ENCODE measurements at places on chromosomes 1 and 21.

GRCh38 chr1:44721485-44722361 lies 9.2 kb downstream of the RNU5D-1 start:
- DNase-seq = peak; percentile 51

- DNase-seq = no peak
Measured at GRCh38 chr1:32931760-32932159, 30.6 kb upstream of the TMEM54 start.

DNA sequence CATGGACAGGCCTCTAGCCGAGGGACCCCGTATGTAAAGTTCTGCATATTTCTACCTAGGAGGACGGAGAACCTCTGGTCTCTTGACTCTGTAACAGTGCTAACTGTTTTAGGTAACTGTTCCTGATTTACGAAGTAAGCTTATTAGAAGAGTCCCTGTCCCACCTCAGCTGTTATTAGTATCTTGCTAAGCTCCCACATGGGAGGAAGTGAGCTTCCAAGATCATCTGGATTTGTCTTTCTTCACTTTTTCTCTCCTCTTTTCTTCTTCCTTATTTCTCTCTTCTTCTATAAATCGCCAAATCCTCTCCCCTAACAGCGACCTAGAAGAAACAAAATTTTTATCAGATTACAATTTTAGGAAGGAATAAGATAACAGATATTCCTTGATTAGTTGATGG lies 4.4 kb downstream of the CD53 start:
- no peak for DNase-seq

GRCh38 chr21:42850866-42851391 lies 28.4 kb downstream of the WDR4 start:
- DNase-seq = no peak

DNA sequence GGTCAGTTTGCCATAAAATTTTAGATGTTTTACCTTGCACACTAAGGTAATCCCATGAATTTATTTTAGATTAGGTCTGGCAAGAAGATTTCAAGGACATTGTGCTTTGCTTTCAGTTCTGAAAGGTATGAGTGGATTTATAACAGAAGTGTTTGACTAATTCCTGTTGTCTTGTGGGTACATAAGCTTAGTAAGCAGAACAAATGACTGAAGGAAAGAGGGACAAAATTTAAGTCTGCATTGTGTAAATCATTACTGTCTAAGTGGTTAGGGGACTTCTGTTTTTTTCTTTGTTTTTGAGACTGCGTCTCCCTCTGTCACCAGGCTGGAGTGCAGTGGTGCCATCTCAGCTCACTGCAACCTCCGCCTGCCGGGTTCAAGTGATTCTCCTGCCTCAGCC lies 60.1 kb downstream of the PKN2 start:
- no peak for DNase-seq

- no peak for DNase-seq
Measured at GRCh38 chr1:3231826-3232225, 162.8 kb downstream of the PRDM16 start.

DNA sequence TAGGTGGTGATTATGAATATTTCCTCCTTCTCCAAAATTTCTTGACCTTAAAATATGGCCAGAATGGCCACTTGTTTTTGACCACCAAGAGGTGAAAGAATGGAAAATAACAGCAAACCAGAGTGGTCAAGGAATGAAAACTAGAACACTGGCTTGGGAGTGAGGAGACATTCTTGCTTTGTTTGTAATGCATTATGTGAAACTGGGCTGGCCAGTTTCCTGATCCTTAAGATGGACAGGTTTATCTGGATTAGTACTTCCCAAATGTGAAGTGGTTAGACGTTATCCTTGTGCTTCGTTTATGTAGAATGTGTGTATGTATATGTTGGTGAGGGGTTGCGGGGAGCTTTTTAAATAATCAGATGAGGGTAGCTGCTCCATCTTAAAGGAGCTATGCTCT lies 12.8 kb downstream of the PLA2G4A start:
- no peak for DNase-seq

- DNase-seq = no peak
Measured at GRCh38 chr1:63199706-63200335, 122.5 kb upstream of the FOXD3 start.

DNA sequence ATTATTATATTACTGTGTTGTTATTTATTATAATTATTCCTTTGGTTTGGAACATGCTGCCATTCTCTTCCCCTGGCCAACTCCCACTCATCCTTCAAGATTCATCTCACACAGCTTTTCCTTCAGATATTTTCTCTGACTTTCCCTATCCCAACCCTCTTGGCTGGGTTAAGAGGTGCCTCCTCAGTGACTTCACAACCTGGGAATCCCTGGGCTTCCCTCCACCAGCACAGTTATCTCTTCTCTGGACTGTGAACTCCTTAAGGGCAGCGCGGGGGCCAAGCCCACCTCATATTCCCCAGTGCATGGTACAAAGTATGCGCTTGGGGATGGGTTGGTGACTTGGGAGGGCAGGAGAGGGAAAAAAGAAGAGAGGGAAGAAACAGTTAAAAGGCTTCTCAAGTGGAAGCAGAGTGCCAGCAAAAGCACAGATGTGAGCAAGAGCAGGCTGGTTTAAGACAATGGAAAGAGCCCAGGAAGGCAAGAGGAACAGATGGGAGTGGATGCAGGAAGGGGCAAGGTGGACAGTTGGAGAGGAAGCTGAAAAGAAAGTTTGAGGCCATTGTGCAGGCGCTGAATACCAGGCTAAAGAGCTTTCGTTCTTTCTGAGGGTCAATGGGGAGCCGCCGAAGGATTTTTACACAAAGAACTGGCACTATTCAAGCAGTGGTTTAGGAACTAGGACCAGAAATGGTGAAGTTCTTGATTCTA lies 132.3 kb downstream of the BEND5 start:
- no peak for DNase-seq

DNA sequence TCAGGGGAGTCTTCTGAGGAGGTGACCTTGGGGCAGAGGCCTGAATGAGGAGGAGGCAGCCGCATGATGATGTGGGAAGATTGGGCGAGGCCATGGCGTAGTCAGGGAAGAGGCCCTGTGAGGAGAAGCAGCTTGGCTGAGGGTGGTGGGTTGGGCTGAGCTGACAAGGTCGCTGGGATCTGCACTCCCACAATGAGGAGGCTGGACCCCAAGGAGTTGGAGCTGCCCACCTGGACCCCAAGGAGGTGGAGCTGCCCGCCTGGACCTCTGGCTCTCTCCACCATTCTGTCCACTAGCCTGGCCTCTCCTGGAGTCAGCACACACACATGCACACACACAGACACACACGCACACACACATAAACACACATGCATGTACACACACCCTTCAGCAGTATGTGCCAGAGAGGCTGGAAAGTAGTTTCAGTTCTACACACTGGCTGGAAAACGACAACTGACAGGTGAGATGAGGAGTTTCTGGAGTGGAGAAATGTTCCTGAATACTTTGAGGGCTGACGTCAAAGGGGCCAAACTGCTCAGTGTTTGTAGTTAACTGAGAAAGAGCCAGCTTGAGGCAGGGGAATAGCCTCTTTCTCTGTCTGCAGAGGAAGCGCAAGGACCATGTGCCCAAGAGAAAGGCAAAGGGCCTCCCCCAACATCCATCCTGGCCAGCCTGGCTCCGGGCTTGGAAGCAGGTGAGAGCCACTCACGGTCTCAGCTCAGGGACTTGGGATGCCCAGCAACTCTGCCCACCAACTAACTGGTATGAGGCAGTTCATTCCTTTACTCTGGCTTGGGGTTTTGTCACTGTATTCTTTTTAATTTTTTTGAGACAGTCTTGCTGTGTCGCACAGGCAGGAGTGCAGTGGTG lies 7.1 kb downstream of the SMPDL3B start:
- no peak for DNase-seq

DNA sequence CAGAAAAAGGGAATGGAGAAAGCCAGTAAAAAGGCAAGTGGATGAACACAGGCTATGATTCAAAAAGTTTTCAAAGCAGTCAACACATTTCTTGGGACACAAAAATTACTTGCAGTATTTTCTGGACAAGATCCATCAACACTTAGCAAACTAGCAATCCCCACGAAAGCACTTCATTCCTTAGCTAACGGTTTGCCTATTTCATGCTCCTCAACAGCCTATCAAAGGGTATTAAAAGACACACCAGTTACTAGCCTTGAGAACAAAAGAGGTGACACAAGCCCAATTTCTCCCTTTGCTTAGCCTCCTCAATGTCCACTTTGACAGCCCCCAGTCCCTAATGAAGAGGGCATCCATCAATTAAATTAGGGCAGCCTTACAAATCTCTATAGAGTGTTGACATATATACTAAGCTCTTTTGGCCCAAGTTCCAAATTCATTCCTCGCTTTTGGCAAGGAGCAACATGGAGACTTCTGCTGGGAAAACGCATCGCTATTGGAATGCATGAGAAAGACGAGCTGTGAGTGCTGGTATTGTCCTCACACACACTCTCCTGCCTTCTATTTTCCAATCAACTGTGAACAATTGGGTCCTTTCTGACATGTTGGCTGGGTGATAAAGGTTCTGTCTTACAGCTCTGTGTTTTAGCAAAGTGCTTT lies 180.0 kb downstream of the TNR start:
- no peak for DNase-seq

DNA sequence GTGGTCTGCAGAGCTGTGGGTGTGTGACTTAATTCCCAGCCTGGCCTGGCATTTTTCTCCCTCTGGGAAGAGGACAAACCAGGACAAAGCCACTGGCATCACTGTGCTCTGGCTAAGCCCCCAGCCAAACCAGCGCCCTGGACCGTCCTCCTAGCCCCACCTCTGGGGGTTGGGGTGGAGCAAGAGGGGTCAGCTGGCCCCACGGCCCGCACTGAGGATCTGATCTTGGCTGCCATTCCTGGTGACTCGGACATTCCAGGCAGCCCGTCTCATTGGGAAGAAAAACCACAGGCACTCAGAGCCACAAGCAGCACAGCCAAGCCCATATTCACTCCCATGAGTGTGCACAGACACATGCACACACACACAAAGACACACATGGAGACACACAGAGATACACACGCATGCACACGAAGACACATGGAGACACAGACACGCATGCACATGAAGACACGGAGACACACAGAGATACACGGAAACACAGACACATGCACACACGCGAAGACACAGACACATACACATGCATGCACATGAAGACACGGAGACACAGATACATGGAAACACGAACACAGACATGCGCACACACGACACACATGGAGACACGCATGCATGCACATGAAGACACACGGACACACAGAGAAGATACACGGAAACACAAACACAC lies 2.3 kb upstream of the MXRA8 start:
- no peak for DNase-seq

GRCh38 chr1:48750109-48750508 lies 26.6 kb downstream of the BEND5 start:
- DNase-seq = no peak

- no peak for DNase-seq
Measured at GRCh38 chr21:45994759-45995685, 13.5 kb downstream of the COL6A1 start.

DNA sequence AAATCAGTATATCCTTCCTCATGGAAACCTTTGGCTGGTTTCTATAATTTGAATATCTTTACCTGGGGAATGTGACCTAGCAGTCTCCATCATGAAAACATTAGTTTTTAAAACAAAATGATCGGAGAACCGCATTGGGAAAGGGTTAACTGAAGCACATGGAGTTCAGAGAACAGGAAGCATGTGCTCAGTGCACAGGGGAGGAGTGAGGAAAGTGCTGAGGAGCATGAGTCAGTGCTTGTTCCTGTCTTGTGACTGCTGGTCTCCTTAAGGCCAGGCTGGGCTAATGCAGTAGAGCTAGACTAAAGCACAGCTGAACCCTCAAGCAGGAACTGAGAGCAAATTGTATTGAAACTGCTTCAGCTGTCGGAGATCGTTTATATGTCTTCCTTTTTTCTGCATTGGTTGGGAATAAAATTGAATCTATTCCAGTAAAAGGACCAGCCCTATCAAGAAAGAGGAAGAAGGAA lies 5.8 kb downstream of the IFI16 start:
- DNase-seq = peak; percentile 46

- no peak for DNase-seq
Measured at GRCh38 chr1:217605390-217605789, 25.5 kb downstream of the GPATCH2 start.
